HCT116 (cell line): ENCODE measurements at places on chromosomes 7 and 10.

DNA sequence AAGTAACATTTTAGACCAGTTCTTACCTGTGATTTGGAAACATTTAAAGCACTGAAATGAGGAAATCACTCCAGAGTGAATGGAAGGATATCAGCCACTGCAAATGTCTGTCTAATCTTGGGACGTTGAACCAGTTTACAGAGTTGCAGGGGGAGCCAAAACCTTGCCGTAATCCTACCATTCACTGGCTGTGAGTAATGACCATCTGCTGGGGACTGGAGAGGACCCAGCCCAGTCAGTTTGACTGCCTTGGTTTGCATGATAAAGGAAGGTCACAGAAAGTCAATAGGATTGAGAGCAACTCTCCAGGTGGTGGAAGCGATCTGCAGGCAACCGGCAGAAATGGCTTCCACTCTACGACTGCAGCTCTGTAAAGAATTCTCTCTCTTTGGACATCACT is 167.2 kb downstream of the AKR1D1 start:
- no peak for DNase-seq

DNA sequence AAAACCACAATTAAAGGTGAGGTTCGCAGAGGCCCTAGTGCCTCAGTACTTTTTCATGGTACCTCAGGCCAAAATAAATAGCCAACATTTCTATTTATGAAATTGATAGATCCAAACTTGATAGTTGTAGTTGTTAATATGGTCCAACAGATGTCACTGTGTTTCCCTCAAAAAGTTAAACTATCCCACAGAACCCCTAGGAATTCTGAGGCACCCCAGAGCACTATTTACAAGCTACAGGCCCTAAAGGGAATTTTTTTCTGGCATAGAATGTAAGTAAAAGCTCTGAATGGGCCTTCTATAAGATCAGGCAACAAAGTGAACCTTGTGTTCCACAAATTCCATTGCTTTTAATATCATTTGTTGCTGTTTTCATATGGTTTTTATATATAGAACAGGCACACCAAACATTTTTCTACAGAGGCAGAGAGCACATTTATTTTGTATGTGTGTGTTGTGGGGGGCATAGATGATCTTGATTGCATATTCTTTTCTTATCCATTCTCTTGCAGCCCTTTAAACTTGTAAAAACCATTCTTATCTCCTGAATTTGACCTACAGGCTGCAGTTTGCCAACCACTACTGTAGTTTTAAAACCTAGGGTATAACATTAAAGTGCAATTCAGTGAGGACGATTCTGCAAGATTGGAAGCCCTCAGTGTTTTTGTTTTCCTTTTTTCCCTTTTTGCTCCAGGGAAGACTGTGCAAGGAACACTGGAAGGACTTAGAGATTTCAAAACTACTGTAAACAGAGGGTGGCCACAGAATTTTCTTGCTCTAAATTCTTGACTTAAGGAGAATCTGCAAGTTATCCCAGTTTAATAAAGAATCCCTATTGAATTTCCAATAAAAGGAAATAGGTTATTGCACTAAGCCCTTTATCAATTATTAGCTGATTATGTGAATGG is 3.5 kb upstream of the ARL4A start:
- DNase-seq = no peak

- DNase-seq = no peak
These were observed 290.1 kb upstream of the ZMIZ1 start for GRCh38 chr10:78778444-78779338.

DNA sequence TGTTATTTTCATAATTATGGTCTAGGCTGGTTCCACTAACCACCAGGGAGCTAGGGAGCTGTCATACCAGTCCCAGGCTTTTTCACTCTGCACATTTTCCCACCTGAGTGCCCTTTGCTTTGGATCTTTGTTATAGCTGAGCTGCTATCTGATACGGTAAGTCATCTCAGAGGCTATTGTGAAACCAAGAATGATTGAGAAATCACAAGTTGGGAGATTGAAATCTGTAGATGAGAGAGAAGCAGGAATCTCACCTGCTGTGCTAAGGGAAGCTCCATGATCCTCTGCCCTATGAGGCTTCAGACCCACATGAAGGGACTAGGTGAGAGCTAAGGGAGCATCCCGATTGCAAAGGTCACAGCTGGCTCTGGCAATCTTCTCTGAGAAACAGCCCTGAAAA is 307.8 kb downstream of the REEP3 start:
- DNase-seq = no peak

DNA sequence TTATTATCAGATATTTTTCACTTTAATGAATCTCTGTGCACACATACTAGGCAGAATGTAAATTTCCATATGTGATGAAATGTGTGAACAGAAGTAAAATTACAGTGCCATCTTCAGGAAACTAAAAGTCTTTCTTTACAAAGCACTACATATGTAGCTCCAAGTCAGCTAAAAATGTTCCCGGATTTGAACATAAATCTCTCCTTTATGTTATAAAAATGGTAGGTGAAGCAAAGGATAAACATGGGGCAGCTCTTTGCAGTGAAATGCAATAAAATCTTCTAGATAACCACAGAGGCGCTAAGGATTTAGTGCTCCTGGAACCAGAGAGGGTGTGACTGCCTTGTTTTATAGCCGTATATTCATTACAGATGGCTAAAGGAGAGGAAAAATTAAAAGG is 104.9 kb upstream of the C7orf33 start:
- DNase-seq = no peak

- DNase-seq = no peak
These were observed 3.1 kb downstream of the ELAPOR2 start for GRCh38 chr7:87056346-87056745.

DNA sequence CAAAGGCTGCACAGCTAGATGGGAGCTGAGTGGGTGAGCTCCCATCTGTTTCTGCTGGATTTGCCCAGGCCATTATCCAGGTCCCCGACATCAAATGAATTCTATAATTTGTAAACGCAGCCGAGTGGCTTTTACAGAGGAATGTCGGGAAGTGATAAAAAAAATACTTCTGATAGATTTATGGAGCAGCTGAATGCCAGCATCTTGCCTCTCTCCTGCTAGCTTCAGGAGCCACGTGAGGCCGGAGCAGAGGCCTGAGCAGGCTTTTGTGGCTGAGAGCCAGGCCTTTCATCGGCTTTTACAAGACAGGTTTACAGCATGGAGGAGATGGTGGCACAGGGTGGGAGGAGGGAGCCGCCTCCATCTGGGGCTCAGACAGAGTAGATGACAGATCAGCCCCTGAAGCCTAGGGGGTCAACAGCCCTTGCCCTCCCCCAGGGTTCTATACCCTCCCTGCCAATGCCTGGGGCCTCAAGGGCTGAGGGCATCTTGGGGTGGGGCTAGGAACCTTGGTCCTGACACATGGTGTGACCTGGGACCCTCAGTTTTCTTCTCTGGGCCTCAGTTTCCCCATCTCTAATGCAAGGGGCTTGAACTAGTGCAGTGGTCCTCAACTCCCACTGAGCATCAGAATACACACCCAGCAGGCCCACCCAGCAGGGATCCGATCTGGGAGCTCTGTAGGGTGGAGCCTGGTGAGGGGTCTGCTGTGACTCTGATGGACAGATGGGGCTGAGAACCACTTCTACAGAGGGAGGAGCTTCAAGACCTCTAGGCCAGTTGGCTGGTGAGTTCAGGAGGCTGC is 44.2 kb upstream of the PCBD1 start:
- no peak for DNase-seq

- DNase-seq = no peak
These were observed 145.2 kb downstream of the DNAJB6 start for GRCh38 chr7:157482025-157482424.

DNA sequence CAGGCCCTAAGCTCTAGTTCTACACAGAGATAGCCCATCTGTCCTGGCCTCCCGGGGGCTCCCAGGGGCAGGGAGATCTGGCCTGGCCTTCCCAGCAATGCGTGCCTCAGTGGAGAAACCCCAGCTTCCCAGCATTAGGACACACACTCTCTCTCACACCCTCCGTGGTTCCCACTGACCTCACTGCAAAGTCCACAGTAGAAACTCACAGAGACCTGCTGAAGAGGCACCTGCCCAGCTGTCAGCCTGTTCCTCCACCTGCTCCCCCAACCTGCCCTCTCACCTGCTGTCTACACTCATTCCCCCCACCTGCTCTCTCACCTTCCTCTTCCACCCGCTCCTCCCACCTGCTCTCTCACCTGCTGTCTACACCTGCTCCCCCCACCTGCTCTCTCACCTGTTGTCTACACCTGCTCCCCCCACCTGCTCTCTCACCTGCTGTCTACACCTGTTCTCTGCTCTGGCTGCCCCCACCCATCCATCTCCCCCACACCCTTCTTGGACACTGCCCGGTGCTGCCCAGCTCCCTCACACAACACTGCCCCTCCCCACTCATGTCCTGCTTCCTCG is 21.1 kb upstream of the PFKP start:
- no peak for DNase-seq

GRCh38 chr10:72257051-72257892 is 16.5 kb upstream of the DDIT4 start:
- no peak for DNase-seq

DNA sequence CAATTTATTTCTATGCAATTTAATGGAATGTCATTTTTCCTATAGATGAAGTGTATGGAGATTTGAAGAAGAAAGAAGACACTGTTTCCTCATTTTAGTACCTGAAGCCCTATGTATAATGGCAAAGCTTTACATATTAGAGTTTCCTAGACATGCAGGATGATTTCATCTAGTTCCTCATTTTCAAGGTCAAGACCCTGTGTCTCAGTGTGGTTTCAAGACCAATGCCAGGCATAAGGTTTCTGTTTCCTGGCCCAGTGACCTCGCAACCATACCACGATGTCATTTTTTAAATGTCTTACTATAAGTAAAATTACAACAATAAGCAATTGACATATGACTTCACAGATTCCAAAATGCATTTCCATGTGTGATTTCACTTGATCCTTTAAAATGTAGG is 336.5 kb upstream of the PRKCQ start:
- no peak for DNase-seq

DNA sequence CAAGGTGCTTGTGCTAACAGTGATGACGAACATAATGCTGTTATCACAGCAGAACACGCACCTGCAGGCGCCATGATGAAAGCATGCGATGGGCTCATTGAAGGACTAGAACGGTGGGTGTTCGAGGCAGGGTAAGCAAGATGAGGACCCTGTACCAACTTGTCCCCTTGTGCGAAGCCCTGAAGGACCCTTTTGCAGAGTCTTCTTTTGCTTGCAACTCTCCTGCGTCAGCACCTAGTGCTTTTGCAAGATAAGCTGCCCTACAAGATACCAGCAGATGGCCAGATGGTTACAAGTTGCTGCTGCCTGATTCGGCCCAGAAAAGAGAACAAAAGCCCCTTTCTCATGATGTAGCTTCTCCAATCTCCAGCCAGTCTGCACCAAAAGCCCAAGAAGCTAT is 4.2 kb upstream of the IL15RA start:
- no peak for DNase-seq

DNA sequence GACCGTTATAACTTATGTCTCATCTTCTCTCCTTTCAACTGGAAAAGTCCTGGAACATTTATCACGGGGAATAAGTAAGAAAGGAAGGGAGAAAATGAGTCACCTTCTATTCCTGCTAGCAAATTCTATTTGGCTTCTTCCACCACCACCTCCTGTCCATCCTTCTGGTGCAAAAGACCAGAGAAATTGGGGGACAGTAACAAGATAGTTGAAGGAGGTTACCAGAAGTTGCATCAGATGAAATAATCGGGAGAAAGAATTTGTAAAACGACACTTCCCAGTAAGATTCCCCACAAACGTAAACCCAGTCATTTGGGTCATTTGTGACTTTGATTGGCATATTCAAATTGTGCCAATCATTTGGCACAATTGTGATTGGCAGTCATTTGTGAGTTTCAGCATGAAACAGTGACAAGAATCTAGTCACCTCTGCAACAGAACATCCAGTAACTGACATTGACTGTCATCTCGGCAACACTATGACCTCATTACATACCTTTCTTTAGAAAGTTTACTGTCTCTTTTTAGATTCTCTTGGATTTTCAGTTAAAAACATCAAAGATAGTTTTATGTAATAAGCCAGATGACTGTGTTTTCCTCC is 51.3 kb upstream of the PIK3CG start:
- no peak for DNase-seq

GRCh38 chr10:3126741-3127346 is 45.7 kb downstream of the PITRM1 start:
- DNase-seq = no peak

GRCh38 chr7:107147464-107148393 is 21.1 kb upstream of the HBP1 start:
- peak; percentile 34 for DNase-seq

DNA sequence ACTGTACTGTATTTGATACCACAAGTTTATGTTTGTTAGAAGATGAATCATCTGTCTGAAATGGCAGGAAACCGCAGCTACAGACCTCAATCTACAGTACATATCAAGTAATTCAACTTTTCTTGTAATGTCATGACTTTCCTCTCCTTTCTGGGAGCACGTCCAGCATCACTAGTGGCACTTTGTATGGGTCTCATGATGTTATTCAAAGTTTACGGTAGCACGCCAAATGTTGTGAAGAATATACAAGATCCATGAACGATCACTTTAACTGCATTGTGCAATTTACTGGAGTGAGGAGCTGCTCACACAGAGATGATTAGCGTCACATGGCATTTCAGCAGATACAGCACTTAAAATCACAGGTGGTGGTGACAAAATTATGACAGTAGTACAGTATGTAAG is 257.8 kb upstream of the GNAI1 start:
- no peak for DNase-seq

GRCh38 chr10:78964952-78965633 is 103.7 kb upstream of the ZMIZ1 start:
- peak; percentile 81 for DNase-seq

- no peak for DNase-seq
These were observed 13.3 kb upstream of the RPA3 start for GRCh38 chr7:7731732-7732131.

GRCh38 chr10:50392966-50393718 is 141.8 kb upstream of the ASAH2 start:
- no peak for DNase-seq

- no peak for DNase-seq
These were observed 47.8 kb upstream of the ELN start for GRCh38 chr7:73980206-73980605.

GRCh38 chr10:33216661-33217427 is 117.6 kb downstream of the NRP1 start:
- DNase-seq = no peak

GRCh38 chr7:120988591-120989256 is at the start of gene CPED1:
TSS of gene CPED1 (plus strand) at chr7:120988711. CDS start at chr7:120989622, 911 bp downstream.
- DNase-seq = no peak

GRCh38 chr10:29648114-29648982 is 13.6 kb upstream of the SVIL start:
- DNase-seq = no peak

DNA sequence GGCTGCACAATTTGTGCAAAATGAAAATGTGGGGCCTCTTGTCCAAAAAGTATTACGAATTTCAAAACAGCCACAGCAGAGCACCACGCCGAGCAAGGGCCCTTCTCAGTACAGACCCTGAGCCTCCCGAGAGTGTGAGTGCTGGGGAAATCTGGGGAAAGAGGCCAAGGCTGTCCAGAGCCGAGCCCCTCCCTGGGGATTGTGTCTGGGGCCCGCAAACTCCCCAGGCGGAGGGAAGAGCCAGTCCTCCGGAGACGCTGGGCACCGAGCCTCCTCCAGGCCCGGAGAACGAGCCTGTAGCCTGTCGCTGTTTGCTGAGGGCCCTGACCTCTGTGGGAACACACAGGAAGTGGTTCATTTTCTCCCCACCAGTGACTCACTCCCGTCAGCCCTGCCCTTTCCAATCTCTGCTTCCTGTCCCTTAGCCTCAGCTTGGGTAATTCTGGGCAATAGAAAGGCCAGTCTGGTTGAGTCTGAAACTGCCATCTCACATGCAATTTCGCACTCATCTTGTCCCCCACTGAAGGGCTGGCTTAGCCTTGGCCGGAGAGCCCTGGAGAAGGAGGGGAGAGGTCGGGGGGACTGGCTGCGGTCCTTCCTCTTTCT is 19.5 kb upstream of the GNA12 start:
- DNase-seq = peak; percentile 69
